ENCODE measurements at places on chromosomes 7 and 10.

GRCh38 chr10:50473756-50474155 lies 150.0 kb downstream of the SGMS1 start:
- DNase-seq: no peak

DNA sequence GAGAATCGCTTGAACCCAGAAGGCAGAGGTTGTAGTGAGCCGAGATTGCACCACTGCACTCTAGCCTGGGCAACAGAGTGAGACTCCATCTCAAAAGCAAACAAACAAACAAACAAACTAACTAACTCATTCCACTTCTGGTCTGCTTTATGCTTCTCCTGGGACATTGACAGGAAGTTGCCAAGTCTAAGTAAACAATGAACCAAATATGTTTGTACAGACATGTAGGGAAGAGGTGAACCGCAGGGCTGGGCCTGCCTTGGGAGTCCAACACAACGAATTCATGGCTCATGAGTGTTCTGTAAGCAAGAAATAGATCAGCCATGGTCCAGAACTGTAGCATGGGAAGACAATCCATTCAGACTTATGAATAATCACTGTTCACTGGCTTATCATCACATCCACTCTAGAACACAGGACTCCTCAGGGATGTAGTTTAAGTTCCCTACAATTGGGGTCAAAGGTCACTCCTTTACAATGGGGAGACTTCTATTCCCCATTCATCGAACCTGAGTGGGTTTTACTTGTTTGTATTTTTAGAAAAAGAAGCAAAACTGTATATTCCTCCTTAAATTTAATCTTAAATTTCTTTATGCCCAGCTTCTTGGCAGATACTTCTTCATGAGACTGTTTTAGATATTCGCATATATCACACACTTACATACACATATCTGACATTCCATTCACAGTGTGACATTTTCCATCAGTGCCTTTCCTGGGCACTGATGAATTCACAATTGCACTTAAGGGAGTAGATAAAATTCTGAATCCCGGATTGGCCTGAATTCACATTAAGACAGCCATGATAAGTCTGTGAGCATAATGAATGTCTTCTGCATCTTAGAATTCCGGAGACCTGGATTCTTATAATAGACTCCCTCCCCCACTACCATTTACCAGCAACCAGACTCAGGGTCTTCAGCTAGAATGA lies 159.1 kb upstream of the EEPD1 start:
- no peak for DNase-seq

GRCh38 chr7:130822642-130823041 lies 88.6 kb upstream of the KLF14 start:
- no peak for DNase-seq

DNA sequence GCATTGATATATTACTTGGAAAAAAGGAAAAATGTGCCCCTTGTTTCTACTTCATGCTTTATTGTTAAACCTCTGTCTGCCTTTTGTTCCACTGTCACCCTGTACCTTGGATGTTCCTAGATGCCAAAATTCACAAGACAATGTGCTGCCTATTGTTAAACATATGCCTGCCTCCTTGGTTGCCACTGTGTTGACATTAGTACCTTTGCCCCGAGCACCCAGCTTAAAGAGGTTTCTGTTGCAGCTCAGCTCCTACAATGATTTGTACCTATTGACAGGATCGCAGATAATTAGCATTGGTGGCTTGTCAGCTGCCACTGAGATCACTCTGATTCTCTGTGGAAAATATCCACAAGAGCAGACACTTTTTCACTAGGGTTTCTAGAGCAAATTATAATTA lies 188.0 kb downstream of the KCND2 start:
- DNase-seq: no peak

- no peak for DNase-seq
These were observed 49.7 kb downstream of the SEC61G start for GRCh38 chr7:54709283-54709682.

- no peak for DNase-seq
These were observed 1241.7 kb downstream of the GATA3 start for GRCh38 chr10:9296190-9296589.

GRCh38 chr7:27144781-27145164 lies 1.3 kb upstream of the HOXA5 start:
- no peak for DNase-seq

GRCh38 chr10:37976880-37977203 lies 395 bp upstream of the ZNF25 start:
- no peak for DNase-seq

DNA sequence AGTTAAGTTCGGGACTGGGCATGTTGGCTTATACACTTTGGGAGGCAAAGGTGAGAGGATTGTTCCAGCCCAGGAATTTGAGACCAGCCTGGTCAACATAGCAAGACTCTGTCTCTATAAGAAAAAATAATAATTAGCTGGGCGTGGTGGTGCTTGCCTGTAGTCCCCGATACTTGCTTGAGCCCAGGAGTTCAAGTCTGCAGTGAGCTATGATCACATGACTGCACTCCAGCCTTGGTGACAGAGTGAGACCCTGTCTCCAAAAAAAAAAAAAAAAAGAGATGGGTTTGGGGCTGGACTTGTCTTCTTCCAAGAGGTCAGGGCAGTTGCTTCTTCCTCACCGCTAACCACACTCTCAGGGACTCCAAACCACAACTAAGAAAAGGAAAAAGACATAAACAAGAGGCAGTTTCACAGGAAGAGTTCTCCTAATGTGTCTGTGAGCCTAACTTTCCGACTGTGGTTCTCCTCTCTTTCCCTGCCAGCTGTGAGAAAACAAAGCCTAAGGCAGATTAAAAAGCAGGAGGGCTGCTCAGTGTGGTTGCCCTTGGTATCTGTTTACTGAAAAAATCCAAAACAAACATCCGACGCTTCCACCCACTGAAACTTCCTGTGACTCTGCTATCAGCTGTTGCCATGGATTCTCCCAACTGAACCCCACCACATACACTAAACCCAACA lies 2.4 kb upstream of the SERPINE1 start:
- no peak for DNase-seq

DNA sequence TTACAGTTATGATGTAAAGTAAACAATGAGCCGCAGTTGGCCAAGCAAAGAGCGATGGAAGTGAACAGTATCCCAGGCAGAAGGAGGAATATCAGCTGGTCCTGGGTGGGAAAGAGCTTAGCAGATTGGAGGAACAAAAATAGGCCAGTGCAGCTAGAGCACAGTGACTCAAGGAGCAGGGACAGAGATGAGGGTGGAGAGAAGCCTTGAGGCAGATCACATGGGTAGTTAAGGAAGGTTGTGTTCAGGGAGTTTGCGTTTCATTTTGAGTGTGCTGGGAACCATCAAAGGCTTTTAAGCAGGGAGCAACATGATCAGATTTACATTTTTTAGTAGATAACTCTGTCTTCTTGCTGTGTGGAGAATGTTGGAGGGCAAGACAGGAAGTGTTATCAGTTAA lies 113.6 kb downstream of the OAT start:
- no peak for DNase-seq

- DNase-seq: no peak
These were observed 354.2 kb downstream of the GFRA1 start for GRCh38 chr10:115918812-115919211.

DNA sequence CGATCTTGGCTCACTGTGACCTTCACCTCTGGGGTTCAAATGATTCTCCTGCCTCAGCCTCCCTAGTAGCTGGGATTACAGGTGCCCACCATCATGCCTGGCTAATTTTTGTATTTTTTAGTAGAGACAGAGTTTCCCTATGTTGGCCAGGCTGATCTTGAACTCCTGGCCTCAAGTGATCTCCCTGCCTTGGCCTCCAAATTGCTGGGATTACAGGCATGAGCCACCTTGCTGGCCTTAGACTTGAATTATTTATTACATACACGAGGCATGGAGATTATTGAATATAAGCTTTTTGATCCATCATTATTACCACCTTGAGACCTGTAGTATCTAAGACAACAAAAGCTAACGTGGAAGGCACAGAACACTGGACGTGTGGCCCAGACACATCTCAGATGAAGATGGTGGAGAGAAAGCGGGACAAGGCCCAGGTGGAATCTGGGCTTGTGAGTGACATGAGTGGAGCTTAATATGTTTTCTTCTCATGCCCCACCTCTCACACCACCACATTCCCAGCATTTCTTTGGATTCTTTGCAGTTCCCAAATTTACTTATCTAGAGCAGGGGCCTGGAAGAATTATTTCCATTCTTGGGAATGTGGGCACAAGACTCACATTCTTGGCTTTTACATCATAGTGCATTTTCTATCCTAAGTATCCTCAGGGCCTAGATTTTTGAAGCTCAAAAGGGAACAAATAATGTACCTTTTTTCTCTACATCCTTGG lies 76.6 kb downstream of the SUGCT start:
- DNase-seq: no peak

- no peak for DNase-seq
These were observed 12.6 kb upstream of the SH2B2 start for GRCh38 chr7:102273749-102274712.

DNA sequence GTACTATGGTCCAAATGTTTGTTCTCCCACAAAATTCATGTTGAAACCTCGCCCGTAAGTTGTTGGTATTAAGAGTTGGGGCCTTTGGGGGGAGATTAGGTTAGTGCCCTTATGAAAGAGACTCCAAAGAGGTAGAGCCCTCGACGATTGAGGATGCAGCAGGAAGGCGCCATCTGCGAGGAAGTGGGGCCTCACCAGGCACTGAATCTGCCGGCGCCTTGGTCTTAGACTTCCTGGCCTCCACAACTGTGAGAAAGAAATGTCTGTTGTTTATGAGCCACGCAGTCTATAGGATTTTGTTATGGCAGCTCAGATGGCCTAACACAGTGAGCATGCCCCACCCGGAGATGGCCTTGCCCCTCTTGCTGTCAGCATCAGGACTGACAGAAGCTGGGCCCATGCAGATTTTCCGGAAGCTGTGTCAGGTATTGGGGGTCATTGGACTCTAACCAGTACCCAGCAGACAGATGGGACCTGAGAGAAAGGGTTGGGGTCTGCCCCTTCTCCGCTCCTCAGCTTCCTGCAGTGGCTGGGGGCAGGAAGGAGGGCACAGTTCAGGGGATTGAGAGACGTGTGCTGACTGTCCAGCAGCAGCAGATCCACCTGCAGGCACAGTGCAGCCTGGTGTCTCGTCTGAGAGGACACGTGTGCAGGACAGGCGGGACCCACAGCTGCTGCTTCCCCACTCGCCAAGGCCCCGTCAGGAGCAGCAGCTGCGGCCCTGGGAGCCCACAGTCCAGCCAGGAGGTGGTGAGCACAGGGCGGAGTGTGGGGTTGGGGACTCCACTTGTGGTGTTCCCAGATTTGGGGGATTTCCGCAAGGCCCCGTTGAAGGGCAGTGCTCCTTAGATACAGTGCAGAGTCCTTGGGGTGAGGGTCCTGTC lies 47.8 kb downstream of the MGMT start:
- DNase-seq: no peak

DNA sequence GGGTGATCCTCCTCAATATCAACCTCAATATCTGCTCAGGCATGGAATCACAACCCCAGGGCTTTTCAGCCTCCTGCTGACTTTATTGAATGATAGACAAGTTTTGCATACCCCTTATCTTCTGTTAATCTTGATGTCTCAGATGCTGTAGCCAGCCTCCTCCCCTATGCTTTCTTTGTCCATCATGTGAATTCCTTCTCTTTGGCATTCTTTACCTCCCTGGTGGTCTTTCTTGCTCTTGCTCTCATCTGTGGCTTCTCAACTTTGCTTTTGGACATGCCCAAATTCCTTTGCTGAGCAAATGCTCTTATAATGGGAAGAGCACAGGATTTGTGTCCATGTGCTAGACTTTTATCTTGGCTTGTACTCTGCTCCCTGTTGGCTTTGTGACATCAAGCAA lies 73.4 kb upstream of the FAM13C start:
- DNase-seq: no peak

DNA sequence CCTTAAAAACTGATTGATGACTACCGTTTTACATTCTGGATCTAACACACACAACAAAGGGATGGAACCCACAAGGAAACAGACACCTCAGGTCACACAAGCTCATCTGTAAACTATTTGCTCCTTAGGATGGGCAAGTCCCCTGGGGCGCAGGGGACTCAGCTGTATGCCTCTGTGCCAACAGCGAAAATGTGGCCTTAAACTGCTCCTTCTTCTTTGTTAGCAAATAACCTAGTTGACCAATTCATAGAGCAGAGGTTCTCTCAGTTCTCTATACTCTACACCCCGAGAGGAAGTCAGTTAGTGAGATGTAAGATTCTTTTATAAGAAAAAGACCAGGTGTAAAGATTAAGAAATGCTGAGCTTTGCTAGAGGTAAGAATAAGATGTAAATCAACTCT lies 181.9 kb upstream of the PRSS58 start:
- DNase-seq: no peak

DNA sequence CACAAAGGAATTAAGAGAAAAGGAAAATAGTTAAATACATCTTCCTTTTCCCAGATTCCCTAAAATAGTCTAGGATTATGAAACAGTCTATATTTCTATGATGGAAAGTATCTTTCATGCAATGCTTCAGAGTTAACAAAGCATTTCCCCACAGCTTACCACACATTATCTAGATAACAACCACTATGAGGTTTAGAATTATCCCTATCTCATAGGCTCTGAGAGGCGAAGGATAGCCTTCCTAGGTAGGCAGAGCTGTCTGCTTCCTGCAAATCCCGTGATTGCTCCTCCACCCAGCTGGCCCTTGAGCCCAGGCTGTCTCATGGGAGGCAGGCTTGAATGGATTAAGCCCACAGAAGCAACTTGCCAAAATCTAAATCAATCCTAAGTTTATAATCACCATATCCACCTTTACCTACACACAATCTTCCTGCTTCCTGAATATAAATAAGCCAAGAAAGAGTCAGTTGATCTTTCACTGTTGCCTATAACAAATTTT lies 321.4 kb upstream of the AOAH start:
- DNase-seq: no peak

GRCh38 chr7:79272066-79272669 lies 181.3 kb downstream of the MAGI2 start:
- DNase-seq: peak; percentile 14

- DNase-seq: no peak
These were observed 41.3 kb downstream of the SLC16A12 start for GRCh38 chr10:89494068-89494467.

DNA sequence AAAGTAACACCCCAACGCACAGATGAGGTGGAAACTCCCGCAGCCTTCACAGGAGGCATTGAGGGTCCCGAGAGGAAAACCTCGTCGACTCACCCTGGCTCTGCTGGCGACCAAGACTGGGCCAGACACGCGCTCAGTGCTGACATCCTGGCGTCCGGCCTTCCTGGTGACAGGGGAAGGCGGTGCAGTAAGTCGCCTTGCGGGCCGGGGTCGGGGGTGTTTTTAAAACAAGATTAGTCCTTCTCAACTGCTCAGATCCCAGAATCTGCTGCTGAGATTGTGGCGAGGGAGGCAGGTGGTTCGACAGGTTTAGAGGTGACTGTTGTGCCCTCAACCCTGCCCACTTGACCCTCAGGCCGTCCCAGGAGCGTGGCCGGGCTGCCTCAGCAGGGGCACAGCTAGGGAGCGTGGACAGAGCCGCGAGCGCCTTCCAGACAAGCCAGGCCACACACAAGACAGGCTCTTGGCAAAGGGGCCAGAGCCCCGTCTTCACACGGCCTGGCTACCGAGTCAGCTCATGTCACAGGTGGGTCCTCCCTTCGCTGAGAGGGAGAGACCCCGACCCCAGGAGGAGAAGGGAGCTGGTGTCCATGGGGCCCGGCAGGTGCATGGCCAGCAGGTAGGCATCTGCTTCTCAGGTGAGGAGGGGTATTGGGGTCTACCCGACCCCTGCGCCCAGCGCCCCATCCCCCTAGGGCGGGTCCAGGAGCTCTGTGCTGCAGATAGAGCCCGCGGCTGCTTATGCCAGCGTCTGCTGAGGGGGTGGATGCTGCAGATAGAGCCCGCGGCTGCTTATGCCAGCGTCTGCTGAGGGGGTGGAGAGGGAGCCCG lies 81.6 kb downstream of the DNAJB6 start:
- DNase-seq: no peak

Measured in NCI-H187 (cell line).